ENCODE measurements at places on chromosomes 12 and 14. TPM values are rescaled to one million over a fixed set of nuclear protein-coding genes. Genes with fewer than 3 reads are reported as not detected.

The ARMH4 gene
- total RNA-seq: 2.1 TPM

The CNTN1 gene
- total RNA-seq: 0.79 TPM

The ABHD12B gene
- total RNA-seq: not detected

The GLIPR1L2 gene
- 0.14 TPM for total RNA-seq

The GNG2 gene
- 0.20 TPM for total RNA-seq

The FBXO21 gene
- 151 TPM for total RNA-seq

The CSRP2 gene
- total RNA-seq: 2.8 TPM

The MUCL1 gene
- not detected for total RNA-seq

The NR1H4 gene
- total RNA-seq: not detected

The KRT75 gene
- not detected for total RNA-seq

The TAS2R8 gene
- total RNA-seq: not detected

The GRIP1 gene
- not detected for total RNA-seq

The ARHGEF25 gene
- total RNA-seq: 5.3 TPM

The KRT78 gene
- not detected for total RNA-seq

The HOXC5 gene
- not detected for total RNA-seq

The CLEC2B gene
- 11.9 TPM for total RNA-seq

The MYL2 gene
- not detected for total RNA-seq

The CRIP1 gene
- total RNA-seq: 1.4 TPM

The NDRG2 gene
- 0.11 TPM for total RNA-seq

The SMCO2 gene
- 0.13 TPM for total RNA-seq

The BEST3 gene
- 0.07 TPM for total RNA-seq

The CLEC4D gene
- total RNA-seq: not detected

The AMDHD1 gene
- total RNA-seq: 0.07 TPM

The TBK1 gene
- 31.6 TPM for total RNA-seq

The EEF1AKMT3 gene
- total RNA-seq: 6.3 TPM

The CLEC9A gene
- total RNA-seq: not detected

The NR4A1 gene
- total RNA-seq: 1.1 TPM

The HOXC13 gene
- not detected for total RNA-seq

The SCNN1A gene
- total RNA-seq: not detected

The SERPINA10 gene
- not detected for total RNA-seq

The GPX2 gene
- not detected for total RNA-seq

The FGF6 gene
- total RNA-seq: not detected

The TAS2R46 gene
- 1.6 TPM for total RNA-seq

The NTS gene
- total RNA-seq: not detected

The KITLG gene
- total RNA-seq: 23.4 TPM

The STRAP gene
- total RNA-seq: 99.8 TPM

The MORN3 gene
- 1.6 TPM for total RNA-seq

The HIF1A gene
- 150 TPM for total RNA-seq

The C1QL4 gene
- 0.13 TPM for total RNA-seq

The ASCL1 gene
- total RNA-seq: not detected

The SNRPF gene
- total RNA-seq: 40.9 TPM

The BDKRB2 gene
- total RNA-seq: not detected

The CMA1 gene
- not detected for total RNA-seq

The ADCK1 gene
- total RNA-seq: 2.9 TPM

The BICDL1 gene
- not detected for total RNA-seq

The PTHLH gene
- total RNA-seq: 3.4 TPM

The RAD9B gene
- 0.25 TPM for total RNA-seq

The RTL1 gene
- total RNA-seq: not detected

The HOXC4 gene
- total RNA-seq: not detected

The FBRSL1 gene
- total RNA-seq: 4.4 TPM

The REM2 gene
- total RNA-seq: not detected

The CMKLR1 gene
- total RNA-seq: 0.13 TPM
